Thyroid gland (tissue), 4 donors: ENCODE measurements at places on chromosomes 4 and X.
A peak's percentile ranks its signal among the peaks of the same experiment; 100 is the strongest.

GRCh38 chrX:94178145-94178788, 504.3 kb downstream of the FAM133A start:
- no peak for DNase-seq

GRCh38 chr4:88029556-88029955, 22.1 kb downstream of the PKD2 start:
- DNase-seq, result no peak

DNA sequence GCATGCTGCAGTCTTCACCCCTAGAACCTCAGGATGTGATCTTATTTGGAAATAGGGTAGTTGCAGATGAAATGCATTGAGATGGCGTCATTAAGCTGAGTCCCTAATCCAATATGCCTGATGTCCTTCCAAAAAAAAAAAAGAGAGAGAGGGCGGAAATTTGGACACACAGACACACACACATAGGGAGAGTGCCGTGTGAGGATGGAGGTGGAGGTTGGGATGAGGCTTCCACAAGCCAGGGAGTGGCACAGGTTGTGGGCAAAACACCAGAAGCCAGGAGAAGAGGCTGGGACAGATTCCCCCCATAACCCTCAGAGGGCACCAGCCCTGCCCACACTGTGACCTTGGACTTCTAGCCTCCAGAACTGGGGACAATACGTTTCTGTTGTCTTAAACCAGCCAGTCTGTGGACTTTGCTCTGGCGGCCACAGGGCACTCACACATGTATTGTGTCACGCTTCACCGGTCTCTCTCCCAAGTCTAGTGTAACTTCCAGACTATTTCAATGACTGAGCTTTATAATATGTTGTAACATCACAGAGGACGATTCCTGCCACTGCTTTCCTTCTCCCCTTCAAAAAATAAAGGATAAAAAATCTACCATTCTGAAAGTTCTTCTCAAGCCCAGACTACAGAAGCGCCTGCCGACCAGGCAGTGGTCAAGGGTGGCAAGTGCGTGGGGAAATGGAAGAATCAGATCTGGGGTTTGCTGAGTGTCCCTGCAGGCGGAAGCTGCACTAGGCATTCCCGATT, 35.8 kb upstream of the MAN2B2 start:
- no peak for DNase-seq

DNA sequence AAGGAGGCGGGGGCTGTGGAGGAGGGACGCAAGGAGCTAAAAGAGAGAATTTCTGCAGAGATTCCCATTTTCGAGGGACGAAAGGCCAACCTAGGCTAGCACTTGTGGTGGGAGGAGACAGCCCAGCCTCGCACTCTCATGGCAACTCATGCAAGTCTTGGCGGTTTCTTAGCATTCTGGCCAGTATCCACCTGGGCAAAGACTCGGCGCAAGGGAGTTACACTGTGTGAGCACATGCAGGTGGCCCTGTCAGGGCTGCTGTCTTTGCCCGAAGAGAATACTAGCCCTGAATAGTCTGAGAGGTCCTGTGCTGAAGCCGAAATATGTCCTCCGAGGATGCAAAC, 15.5 kb downstream of the MCF2 start:
- DNase-seq, result peak; percentile 33

GRCh38 chr4:156473151-156473550, 498.4 kb downstream of the PDGFC start:
- no peak for DNase-seq

- DNase-seq, result no peak
Observed at GRCh38 chrX:130990723-130991122, 67.4 kb upstream of the ARHGAP36 start.

GRCh38 chr4:56910172-56910967, 2.7 kb downstream of the REST start:
- DNase-seq, result no peak

DNA sequence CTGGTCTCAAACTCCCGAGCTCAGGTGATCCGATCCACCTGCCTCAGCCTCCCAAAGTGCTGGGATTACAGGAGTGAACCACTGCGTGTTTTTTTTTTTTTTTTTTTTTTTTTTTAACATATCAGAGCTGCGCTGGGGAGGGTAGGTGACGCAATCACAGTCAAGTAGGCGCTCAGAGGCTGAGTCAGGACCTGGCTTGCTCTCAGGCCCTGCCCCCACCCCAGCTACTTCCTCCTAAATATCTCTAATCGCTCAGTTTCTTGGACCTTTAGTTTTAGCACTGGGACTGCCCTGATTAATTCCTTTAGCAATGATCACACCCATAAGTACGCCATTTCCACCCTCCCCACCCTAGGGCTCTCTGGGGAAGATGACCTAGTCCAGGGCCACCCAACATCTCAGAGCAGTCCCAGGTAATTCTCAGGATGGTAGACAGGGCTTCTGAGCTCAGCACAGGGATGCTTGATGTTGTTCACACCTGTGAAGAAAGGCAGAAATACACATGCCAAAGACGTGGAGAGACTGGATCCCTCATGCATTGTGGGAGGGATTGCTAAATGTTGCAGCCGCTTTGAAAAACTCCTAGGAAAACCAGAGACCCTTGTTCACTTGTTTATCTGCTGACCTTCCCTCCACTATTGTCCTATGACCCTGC, 50.2 kb downstream of the DDX3X start:
- peak; percentile 35 for DNase-seq

DNA sequence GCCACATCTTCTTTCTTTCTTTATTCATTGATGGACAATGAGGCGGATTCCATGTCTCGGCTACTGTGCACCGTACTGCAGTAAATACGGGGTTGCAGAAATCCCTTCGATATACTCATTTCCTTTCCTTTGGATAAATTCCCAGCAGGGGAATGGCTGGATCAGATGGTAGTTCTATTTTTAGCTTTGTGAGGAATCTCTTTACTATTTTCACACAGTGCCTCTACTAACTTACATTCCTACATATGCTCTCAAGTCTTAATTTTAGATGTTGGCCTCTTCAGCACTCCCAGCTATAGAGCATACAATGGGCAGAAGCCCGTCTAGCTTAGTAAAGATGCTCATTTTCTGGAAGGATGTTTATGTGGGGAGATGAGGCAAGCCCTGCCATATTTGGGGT, 317.4 kb downstream of the ASMT start:
- DNase-seq, result no peak

DNA sequence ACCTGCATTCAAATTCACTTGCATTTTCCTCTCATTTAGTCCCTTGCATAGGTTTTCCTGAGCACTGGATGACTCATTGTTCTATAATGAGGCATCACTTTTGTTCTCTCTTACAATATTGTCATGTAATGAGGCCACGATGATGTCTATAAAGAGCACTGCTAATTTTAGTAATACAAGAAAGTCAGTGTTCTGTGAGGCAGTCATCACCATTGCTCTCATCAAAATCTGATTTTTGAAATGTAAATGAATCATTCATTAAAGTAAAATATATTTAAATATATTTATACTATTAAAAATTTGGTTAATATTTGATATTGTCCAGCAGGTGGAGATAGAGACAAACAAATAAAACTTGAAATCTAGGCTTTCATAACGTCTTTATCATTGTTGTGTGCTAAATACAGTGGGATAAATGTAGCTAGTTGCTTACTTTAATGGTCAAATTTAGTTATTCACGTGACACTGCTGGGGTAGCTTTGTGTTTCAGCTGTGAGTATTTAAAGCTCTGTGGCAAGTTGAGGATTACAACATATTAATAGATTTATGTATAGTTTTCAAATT, 15.4 kb downstream of the HMGB2 start:
- DNase-seq, result no peak

- DNase-seq, result no peak
Observed at GRCh38 chr4:98583265-98583664, 75.1 kb downstream of the TSPAN5 start.

DNA sequence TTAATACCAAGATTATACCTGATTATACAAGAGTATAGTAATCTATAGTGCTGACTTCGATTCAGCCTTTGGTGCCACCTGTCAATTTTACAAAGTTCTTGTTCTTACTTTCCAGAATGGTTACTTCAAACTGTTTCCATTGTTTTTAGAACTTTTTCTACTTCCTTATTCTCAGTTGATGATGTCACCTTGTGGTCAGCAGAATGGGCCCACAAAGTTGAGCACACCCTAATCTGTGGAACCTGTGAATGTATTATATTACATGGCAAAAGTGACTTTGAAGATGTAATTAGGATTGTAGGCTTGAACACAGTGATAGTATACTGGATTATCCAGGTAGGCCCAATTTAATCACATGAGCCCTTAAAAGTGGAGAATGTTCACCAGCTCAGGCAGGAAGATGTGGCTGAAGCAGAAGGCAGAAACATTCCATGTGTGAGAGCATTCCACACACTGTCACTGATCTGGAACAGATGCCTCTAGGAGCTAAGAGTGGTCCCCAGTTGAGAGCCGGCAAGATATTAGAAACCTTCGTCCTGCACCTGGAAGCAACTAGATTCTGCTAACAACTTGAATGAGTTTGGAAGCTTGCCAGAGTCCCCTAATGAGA, 6.3 kb upstream of the SGMS2 start:
- peak; percentile 25 for DNase-seq

- no peak for DNase-seq
Observed at GRCh38 chr4:3522326-3522640, 9.9 kb downstream of the LRPAP1 start.

- DNase-seq, result no peak
Observed at GRCh38 chrX:86154553-86154952, 6.3 kb downstream of the DACH2 start.

DNA sequence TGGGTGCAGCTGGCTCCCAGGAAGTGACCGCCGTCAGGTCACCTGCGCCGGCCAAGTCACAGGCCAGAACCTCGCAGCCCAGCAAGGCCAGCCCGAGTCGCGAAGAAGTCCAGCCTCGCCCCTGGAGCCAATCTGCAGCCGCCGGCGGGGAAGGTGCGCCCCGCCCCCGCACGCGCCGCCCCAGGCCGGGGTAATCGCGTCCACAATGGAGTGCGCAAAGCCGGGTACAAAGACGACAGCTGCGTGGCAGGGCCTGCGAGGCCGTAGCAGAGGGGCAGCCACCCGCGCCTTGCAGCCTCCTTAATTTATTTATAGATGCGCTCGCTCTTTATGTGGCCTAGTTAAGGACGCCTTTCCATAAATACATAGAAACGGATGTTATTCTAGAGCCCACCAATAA, 139.4 kb upstream of the CPEB2 start:
- DNase-seq, result peak; percentile 2

- no peak for DNase-seq
Observed at GRCh38 chr4:154234576-154234975, 257.0 kb downstream of the DCHS2 start.

- DNase-seq, result no peak
Observed at GRCh38 chr4:184510401-184510800, 36.1 kb upstream of the IRF2 start.

- DNase-seq, result no peak
Observed at GRCh38 chr4:58453956-58454355, 1343.8 kb upstream of the IGFBP7 start.

- DNase-seq, result no peak
Observed at GRCh38 chrX:130869239-130869638, 33.8 kb downstream of the ENOX2 start.

DNA sequence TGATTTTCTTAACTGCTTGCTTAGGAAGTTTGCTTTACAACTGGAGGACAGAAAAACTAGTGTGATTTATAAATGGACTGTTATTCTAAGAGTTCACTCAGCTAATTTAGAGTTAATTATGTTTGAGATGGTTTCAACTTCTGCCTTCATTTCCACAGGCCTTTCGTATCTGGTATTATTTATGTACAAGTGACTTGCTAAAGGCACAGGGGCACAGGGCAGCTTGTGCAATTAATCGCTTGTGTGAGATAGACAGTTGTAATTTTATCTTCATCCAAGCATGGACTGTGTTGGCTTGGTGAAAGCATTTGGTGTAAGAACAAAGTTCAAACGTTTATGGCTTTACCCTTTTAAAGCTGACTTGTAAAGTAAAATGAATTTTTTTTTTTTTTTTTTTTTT, 38.3 kb downstream of the GPAT3 start:
- peak; percentile 25 for DNase-seq

GRCh38 chrX:30241724-30242415, at the start of gene MAGEB4:
TSS of gene MAGEB4 (plus strand) at chrX:30242000. CDS start at chrX:30242136, 136 bp downstream.
- DNase-seq, result no peak

GRCh38 chr4:111641813-111642579, 503.3 kb upstream of the FAM241A start:
- DNase-seq, result peak; percentile 47

GRCh38 chr4:111921714-111922113, 223.5 kb upstream of the FAM241A start:
- DNase-seq, result no peak

GRCh38 chr4:136861091-136861490, 671.2 kb downstream of the PCDH18 start:
- DNase-seq, result no peak

GRCh38 chr4:120053911-120054310, 12.7 kb downstream of the MAD2L1 start:
- DNase-seq, result no peak

- no peak for DNase-seq
Observed at GRCh38 chr4:71355045-71355444, 16.2 kb downstream of the SLC4A4 start.

- DNase-seq, result peak; percentile 57
Observed at GRCh38 chr4:170047771-170048354, 21.7 kb upstream of the MFAP3L start.

- no peak for DNase-seq
Observed at GRCh38 chrX:41481264-41482109, 34.3 kb downstream of the NYX start.

GRCh38 chrX:118108304-118108703, 8.3 kb downstream of the KLHL13 start:
- DNase-seq, result no peak

GRCh38 chrX:3713225-3713936, at the start of gene PRKX:
TSS of gene PRKX (minus strand) at chrX:3713649. CDS start at chrX:3713253, 396 bp downstream.
- DNase-seq, result peak; percentile 56

DNA sequence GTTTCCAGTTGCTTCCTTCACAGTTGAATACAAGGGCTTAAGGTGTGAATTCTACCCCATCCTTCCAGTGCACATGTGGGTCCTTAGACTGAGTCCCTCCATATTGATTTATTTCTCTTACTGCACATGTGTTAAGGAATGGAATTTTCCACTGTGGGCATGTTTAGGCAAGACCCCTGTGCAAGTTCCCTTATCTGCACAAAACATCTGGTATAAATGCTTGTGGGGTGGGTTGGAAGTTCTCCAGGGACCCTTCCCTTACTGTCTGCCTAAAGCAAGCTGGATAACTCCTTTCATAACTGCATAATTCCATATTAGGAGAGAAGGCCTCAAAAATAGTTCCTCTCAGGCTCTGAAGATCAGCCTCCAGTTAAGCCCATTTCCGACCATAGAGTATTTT, 570.9 kb downstream of the ADGRL3 start:
- no peak for DNase-seq

- no peak for DNase-seq
Observed at GRCh38 chr4:48032721-48033120, 16.1 kb downstream of the NIPAL1 start.

- no peak for DNase-seq
Observed at GRCh38 chrX:2714551-2714950, 23.5 kb downstream of the CD99 start.

DNA sequence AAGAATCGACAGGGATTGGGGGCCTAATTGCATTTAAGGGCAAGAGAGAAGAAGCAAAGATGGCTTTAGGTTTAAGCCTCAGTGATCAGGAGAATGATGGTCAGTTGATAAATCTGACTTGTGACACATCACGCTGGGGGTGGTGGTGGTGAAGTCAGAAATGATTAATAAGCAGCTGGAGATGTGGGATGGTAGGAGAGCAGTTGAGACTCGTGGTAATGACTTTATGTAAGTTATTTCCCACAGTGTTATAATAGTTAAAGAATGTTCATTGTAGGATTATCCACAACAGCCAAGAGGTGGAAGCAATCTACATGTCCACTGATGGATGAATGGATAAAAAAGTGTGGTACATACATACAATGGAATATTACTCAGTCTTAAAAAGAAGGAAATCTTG, 178.9 kb upstream of the GPC4 start:
- DNase-seq, result no peak
